ENCODE measurements at places on chromosomes 5 and 9. TPM values are rescaled to one million over a fixed set of nuclear protein-coding genes. Genes with fewer than 3 reads are reported as not detected.

Gene FYB1
- 571 TPM for total RNA-seq

Gene LTC4S
- total RNA-seq = 5.1 TPM

DNA sequence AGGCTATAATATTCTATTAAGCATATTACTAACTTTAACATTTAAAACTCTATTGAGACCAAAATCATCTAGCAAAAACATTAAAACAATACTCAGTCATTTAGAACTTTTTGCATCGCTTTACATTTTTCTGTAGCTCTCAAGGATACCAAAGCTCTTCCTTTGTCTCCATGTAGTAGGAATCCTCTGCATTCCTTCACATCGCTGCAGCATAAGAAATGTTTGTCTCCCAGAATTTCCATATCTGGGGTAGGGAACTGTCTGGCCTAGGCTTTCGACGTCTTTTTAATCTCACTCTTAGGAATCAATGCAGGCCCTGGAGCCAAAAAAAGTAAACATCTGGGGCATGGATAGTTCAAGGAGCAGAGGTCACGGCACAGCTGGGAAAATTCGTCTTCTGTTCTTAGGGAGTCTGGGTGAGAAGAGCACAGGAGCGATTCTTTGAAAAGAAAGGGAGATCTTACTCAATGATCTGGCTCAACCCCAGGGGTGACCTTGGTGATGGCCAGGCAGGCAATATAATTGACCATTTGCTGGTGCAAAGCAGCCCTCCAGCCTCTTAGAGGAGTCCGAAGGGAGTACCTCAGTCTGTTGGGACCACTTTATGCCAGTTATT is 23.2 kb upstream of the RAI14 start:
- no peak overlapping the region for H3K27ac ChIP-seq
- H3K4me1 ChIP-seq = no peaks in the 10 kb centered on the region
- no peak for DNase-seq
- H3K36me3 ChIP-seq = no peaks in the 10 kb centered on the region

GRCh38 chr9:87307848-87308247 is 189.8 kb upstream of the DAPK1 start:
- no peak overlapping the region for H3K4me3 ChIP-seq
- H3K27ac ChIP-seq = no peak overlapping the region
- H3K4me1 ChIP-seq = no peaks in the 10 kb centered on the region
- no peaks in the 10 kb centered on the region for H3K27me3 ChIP-seq
- no peak for DNase-seq

GRCh38 chr5:42377496-42377895 is 45.7 kb upstream of the GHR start:
- H3K36me3 ChIP-seq = no peaks in the 10 kb centered on the region
- no peak overlapping the region for H3K27ac ChIP-seq
- H3K4me3 ChIP-seq = no peak overlapping the region
- no peak for DNase-seq
- H3K4me1 ChIP-seq = no peaks in the 10 kb centered on the region
- no peaks in the 10 kb centered on the region for H3K27me3 ChIP-seq

GRCh38 chr5:123690821-123691220 is 178.8 kb downstream of the CSNK1G3 start:
- DNase-seq = no peak
- no peak overlapping the region for H3K27ac ChIP-seq
- H3K4me1 ChIP-seq = no peaks in the 10 kb centered on the region
- H3K36me3 ChIP-seq = no peaks in the 10 kb centered on the region
- H3K27me3 ChIP-seq = no peaks in the 10 kb centered on the region

DNA sequence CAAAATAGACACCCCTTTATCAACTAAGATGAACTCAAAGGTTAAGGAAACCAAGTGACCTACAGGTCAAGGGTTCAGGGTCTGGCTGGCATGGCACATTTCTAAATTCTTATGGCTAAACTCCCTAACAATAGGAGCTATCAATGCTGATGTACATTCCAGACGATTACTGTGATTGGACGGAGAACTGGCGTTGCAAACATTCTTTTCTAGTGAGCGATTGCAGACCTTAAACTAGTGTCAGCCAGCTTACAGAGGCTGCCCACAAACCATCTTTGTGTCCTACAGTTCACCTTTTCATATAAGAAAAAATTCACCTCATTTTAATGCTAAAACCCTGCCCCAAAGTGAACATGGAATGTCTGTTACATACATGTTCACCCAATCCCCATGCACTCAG is 382.9 kb downstream of the MAT2B start:
- no peaks in the 10 kb centered on the region for H3K27me3 ChIP-seq
- no peak overlapping the region for H3K27ac ChIP-seq
- no peak overlapping the region for H3K4me3 ChIP-seq

GRCh38 chr9:107890921-107891465 is 401.4 kb upstream of the KLF4 start:
- no peak overlapping the region for H3K27ac ChIP-seq
- no peaks in the 10 kb centered on the region for H3K36me3 ChIP-seq
- no peaks in the 10 kb centered on the region for H3K4me1 ChIP-seq
- no peak for DNase-seq
